ENCODE measurements at places on chromosomes 4 and X. TPM values are rescaled to one million over a fixed set of nuclear protein-coding genes. Genes with fewer than 3 reads are reported as not detected.

ARMCX2 gene
- 66.4 TPM for total RNA-seq

PRRG1 gene
- total RNA-seq = 42.5 TPM

MAP3K15 gene
- total RNA-seq = 0.06 TPM

TMSB15B gene
- 1.9 TPM for total RNA-seq

SRPX2 gene
- total RNA-seq = 59.6 TPM

SERPINA7 gene
- not detected for total RNA-seq

AFM gene
- total RNA-seq = not detected

ERAS gene
- total RNA-seq = not detected

All from bladder microvascular endothelial cell (primary cell).